Left colon (tissue), 2 donors: ENCODE measurements at places on chromosomes 11 and 22. TPM values are rescaled to one million over a fixed set of nuclear protein-coding genes. Genes with fewer than 3 reads are reported as not detected.

DNA sequence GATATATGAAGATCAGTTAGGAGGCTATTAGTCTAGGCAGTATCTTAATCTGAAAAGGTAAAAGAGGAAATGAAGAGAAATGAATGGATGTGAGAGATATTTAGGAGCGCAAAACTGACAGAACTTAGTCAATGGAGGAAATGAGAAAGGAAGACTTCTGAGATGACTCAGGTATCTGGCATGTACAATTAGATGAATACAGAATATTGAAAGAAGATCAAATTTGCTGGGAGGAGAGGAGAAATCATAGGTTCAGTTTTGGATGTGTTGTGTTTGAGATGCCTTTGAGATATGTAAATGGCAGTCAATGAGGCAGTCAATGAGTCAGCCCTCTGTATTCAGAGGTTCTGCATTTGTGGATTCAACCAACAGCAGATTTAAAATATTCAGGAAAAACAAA lies 42.9 kb upstream of the GAB2 start:
- no peak for DNase-seq

DNA sequence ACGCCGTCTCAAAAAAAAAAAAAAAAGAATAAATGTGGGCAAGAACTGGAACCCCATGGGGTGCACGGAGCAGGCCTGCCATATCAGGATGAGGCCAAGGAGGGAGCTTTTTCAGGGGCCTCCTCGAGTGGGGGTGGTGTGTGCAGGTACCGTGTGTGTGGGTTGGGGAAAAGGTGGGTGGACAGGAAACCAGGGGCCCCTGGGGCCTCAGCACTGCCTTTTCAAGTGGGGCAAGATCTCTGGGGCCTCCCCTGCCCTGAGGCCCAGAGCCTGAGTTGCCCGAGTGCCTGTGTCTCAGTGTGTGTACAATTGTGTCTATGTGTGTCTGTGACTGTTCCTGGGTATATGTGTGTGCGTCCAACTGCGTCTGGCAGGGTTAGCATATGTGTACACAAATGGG lies 23.8 kb downstream of the TEF start:
- DNase-seq = no peak

DNA sequence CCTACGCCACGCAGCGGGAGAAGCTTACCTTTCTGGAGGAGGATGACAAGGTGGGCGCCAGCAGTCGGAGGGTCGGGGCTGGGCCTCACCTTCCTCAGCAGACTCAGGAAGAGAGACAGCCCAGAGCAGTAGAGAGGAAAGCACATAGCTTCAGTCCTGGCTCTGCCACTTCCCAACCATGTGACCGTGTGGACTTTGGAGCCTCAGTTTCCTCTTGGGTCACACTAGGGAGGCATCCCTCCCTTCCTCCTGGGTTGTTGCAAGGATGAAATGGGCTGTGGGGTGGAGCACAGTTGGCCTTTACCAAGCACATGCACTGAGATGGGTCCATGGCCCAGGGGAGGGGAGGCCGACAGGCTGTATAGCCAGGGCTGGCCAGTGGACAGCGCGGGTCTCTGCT lies 12.9 kb downstream of the DPP3 start:
- DNase-seq = no peak

DNA sequence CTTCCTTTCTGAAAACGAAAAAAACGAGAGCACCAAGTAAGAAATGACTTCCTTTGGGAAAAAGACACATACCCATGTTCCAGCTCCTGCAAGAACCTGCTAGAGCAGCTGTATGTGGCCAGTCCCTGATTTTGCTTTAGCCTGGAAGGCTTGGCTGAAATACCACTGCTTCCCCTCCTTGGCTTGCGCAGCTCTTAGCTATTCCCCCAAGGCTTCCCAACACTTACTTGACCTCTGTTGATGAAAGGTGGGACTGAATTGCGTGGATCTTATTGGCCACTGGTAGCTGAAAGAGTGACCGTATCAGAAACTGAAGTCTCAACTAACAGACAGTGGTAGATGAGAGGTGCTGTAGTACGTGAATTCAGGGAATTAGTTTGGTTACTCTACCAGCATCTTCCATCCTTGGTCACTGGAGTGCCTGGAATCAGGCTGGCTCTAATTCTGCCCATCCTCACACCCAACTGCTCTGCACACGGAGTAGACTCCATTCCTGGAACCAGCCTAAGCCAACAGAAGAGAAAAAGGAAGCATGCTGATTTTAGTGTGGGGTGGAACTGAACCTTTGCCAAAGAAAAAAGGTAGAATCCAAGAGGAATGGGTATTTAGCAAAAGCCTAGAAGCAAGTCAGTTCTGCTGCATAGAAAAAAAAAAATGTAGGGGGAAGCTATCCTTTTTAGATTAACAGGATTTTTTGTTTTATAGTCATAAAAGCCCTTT lies 73.8 kb upstream of the CRTAM start:
- no peak for DNase-seq

The EHBP1L1 gene
- 89.7 TPM for total RNA-seq

The TSPAN18 gene
- 3.1 TPM for total RNA-seq

The CST6 gene
- not detected for total RNA-seq

GRCh38 chr22:23888615-23889401 lies 5.4 kb upstream of the MIF start:
- no peak for DNase-seq

- no peak for DNase-seq
Observed at GRCh38 chr22:39223091-39223710, 21.6 kb downstream of the PDGFB start.

The RIMBP3B gene
- total RNA-seq = not detected

DNA sequence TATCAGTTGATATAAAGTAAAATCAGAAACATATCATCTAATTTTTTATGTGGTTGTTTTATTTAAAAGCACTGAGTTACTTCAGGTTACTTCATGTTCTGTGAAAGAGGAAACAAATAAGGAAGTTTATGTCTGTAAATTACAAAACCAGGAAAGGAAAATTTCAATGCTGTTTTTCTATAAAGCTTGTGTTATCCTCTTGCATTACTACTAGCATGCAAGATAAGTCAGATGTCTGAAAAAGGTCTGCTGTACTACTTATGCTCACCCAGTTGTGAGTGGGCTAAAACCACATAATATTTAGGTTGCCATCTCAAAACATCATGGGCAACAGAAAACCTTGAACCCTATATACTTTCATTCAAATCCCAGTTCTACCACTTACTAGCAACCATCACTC lies 121.5 kb downstream of the ATG16L2 start:
- no peak for DNase-seq

DNA sequence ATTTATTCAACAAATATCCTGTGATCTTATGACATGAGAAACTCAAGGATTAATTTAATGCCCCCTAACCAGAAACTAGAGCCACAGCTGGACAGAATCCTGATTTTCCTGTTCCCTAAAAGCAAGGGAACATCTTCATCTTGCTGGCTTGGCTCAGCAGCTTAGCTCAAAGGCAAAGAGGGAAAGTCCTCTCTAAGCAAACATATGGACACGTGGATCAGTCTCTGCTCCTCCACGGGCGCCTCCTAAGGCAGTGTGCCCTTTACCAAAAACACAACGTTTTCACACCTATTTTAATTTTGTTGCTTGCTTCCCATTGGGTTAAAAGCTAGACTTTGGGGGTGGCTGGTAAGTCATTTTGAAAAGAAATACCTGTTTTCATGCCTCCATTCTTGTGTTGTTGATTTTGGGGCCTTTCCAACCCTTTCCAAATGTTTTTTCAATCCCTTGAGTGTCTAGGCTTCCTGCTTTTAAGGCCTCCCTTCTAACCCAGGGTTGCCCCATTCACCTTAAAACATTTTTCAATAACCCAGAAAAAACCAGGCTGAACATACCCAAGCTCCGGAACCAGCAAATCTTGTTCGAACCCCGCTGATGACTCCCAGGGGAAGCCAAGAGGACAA lies 15.5 kb downstream of the SLC1A2 start:
- DNase-seq = no peak

The MMP8 gene
- total RNA-seq = not detected
